ENCODE measurements at places on chromosomes 6 and 20.

DNA sequence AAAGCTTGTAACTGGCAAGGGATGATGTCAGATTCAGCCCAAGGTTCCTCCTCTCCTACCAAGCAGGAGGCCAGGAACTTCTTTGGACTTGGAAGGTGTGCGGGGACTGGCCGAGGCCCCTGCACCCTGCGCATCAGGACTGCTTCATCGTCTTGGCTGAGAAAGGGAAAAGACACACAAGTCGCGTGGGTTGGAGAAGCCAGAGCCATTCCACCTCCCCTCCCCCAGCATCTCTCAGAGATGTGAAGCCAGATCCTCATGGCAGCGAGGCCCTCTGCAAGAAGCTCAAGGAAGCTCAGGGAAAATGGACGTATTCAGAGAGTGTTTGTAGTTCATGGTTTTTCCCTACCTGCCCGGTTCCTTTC, 14.4 kb downstream of the TNFAIP3 start:
- DNase-seq, result no peak

GRCh38 chr6:141624301-141624700, 508.4 kb upstream of the GJE1 start:
- DNase-seq, result no peak

DNA sequence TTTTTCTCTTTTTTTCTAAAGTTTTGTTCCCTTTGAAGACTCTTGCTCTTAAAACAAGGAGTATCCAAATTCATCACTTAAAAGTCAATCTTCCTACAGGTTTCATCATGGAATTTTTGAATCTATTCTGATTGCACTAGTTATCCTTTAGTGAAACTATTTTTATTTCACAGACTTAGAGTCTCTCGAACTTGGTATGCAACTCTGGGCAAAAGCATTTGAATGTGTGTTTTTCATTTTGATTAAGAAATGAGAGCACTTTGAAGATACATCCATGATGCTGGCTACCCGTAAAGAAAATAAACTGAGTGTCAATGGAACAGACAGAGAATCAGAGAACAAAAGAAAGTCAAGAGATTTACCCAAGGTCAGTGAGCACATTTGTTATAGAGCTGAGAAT, 586.5 kb downstream of the EPM2A start:
- no peak for DNase-seq

DNA sequence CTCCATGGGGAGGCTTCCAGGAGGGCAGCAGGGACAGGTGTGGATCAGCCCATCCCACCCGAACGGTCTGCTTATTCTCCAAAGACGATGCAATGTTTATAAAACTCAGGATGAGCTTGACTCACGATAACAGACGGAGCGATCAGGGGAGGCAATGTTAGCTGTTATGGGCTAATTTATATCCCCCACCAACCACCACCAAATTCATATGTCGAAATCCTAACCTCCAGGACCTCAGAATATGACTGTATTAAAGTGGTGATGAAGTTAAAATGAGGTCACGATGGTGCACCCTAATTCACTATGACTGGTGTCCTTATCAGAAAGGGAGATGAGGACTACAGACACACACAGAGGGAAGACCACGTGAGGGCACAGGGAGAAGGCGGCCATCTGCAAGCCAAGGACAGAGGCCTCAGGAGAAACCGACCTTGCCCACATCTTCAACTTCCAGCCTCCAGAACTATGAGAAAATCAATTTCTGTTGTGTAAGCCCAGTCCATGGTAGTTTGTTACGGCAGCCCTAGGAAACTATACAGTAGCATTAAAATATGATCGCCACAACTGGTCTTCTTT, 7.0 kb downstream of the ADTRP start:
- DNase-seq, result no peak

DNA sequence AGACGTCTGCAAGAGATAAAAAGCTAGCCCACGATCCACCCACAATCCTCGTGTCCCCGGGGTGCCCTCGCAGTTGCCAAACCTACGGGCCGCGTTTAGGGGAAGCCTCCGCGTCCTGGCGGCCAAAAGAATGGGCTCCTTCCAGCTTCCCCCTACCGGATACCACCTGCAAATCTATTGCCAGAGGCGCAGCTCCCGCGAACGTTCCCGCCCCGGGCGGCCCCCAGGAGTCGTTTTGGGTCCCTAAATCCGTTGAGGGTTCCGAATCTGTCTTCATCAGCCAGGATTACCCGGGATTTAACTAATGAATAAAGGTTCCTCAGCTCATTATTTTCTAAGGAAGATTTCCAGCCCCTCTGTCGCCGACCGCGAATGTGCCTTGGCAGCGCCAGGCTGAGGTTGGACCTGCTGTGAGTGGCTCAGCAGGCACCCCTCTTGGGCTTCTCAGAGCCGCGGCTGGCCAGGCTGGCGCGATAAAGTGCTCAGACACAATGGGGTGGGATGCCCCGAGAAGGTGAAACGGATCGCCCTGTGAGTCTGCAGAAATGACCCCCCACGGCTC, 2.8 kb upstream of the VSX1 start:
- DNase-seq, result peak; percentile 21

- no peak for DNase-seq
These were observed 906 bp downstream of the ABCF1 start for GRCh38 chr6:30572148-30572547.

DNA sequence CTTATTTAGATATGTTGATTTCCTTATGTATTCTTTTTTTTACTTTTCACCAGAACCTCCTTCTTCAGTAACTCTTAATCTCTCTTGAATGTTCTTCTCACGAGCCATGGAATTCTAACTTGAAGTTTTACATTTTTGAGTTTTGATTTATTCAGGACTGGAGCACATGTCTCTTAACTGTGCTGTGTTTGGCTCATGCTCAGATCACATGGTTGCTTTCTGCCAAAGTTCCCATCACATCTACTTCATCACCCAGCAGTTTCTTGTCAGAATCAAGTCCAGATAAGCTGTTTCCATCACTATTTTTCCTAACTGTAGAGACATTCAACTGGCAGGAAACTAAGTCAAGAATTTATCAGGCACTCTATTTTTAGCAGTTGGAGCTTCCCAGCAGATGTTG, 31.7 kb downstream of the SLC35A1 start:
- DNase-seq, result no peak

DNA sequence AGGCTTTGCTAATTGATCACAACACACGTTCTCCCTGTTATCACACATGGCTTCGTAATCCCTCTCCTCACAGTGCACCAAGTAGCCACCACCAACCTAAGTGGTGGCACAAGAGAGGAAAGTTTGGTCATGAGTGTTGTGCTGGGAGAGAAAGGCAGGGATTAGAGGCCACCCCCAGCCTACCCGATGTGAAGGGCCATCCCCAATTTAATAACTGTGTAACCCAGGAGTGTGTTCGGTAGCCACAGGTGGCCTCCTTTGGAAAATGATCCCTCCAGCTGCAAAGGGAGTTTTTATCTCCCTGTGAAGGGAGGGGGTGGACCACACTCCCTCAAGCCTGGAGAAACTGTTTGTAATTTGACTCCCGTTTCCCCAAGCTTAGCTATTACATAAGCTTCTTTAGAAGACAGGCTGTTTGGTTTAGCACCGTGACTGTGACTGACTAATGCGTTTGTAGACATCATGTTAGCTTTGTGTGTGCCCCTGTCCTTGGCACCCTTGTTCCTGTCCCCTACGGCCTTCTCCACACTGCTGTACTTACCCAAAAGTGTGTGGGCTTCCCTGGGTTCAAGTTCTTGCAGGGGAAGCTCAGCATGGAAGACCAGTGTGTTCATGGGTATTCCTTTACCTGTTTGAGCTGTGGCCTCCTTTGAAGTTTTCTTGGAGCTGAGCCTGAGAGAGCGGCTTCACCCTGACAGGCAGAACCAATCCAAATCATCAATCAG, 20.6 kb downstream of the PPP1R16B start:
- no peak for DNase-seq
